ENCODE measurements at places on chromosomes 13 and 19.

DNA sequence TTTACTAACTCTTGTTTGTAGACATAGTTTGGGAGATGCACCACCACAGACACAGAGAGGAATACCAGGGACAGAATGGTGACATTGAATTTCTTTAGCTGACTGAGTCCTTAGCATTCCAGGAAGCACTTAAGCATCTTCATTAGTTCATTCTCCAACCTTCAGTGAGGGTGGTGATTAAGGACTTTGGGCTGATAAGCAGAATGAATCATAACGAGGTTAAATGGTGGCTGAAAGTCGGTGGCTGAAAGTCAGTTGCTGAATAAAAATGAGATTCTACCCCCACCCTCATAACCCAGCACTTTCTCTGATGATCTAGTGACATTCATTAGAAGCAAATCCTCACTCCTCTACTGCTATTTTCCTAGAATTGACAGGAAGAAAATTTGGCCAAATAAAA, 10.6 kb downstream of the PCDH8 start:
- DNase-seq: no peak

GRCh38 chr19:1620502-1620901, 15.2 kb upstream of the UQCR11 start:
- DNase-seq: no peak

DNA sequence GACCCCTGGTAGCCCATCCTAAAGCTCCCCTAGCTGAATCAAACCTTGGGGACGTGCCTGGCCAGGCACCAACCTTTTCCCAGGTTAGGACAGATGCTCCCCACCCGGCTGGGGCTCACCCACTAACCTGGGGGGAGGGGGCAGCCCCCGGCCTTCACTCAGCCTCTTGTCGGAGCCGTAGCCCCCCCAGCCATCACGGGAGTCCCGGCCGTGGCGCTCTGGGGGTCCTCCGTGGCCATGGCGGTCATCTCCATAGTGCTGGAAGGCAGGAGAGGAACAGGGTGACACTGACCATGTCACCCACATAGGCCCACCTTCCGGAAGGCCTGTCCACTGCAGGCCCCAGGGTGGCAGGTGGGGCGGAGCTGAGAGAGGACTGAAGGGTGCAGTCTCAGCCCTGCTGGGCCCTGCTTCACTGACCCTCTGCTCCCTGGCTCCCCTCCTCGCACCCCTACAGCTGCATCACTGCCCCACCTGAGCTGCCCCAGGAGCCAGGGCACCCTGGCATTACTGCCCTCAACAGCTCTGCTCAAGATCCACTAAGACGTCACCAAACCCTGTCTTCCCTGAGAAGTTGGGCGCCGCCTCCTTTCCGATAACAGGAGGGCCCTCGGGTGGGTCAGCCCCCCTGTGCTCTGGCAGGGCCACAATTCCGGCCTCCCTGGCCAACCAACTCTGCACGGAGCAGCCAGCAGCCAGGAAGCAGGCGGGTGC, 22.6 kb upstream of the TINCR start:
- DNase-seq: no peak

DNA sequence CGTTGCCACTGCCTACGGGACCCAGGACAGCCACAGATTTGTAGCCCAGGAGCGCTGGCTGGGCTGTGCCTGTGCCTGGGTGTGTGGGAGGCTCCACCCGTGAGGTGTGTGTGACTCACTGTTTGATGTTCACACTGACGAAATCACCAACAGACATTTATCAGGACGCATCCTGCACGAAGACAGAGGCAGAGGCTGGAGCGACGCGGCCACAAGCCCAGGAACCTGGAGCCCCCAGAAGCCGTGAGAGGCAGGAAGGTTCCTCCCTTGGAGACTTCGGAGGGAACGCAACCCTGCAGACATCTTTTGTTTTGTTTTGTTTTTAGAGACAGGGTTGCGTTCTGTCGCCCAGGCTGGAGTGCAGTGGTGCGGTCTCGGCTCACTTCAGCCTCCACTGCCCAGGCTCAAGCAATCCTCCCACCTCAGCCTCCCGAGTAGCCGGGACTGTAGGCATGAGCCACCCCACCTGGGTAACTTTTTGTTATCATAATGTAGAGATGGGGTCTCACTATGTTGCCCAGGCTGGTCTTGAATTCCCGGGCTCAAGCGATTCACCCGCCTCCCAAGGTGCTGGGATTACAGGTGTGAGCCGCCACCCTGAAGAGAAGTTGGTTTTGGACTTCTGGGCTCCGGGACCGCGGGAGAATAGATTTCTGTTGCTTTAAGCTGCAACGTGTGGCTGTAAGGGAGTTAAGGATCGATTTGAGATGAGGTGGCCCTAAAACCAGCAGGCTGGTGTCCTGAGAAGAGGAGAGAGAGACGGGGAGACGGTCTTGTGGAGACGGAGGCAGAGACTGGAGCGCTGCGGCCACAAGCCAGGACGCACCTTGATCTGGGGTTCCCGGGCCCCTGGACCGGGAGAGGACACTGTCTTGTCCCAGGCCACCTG, 24.9 kb upstream of the WDR18 start:
- no peak for DNase-seq

DNA sequence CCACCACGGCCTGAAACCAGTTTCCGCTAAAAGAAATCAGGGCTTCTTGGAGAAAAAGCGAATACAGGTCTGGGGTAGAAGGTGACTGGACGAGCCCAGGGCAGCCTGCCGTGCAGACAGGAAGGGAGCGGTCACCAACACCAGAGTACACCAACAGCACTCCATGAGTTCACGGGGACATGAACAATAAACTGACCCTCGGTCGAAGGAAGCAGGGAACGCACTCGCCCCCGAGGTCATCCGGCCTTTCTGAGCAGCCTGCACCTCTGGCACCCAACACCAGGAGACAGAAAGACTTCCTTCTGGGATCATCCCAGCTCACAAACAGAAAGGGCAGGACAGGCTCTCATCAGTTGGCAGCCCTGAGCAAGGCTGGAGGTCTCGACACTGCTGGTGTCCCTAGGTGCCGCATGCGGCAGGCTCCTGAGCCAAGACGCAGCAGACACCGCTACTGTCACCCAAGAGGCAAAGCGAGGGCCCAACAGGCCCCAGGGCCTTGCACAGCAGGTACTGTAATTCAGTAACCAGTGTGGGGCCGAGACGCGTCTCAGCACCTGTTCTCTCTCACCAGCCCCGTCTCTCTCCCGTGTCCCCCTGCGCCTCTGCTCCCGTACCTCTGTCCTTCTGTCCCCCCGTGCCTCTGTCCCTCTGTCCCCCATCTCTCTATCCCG, 18.0 kb downstream of the DCUN1D2 start:
- DNase-seq: no peak

- no peak for DNase-seq
These were observed 61.6 kb upstream of the ZNF599 start for GRCh38 chr19:34834472-34835061.

Measured in stomach (tissue), 19 donors.